ENCODE measurements at places on chromosomes 6 and 20.

GRCh38 chr6:127031511-127031910 lies 87.0 kb upstream of the RSPO3 start:
- DNase-seq = no peak

GRCh38 chr6:109262261-109262660 lies 120.0 kb downstream of the CD164 start:
- DNase-seq = no peak

- DNase-seq = no peak
These were observed 51.3 kb downstream of the RNASET2 start for GRCh38 chr6:166905013-166905412.

DNA sequence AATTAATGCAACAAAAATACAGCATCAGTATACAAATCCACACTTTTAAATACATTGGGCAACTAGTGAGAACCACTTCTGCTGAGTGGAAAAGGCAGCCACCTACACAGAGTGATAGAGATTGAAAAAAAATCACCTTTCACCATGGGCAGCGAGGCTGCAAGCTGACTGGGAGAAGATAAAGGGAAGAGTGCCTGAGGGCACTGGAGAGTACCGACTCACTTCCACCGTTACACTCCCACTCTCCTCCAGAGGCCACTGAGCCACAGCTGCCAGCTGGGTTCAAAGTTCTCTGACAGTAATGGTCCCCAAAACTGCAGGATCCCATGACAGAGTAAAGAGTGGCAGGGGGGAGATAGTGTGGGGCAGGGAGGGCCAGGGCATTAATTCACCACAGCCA lies 24.1 kb downstream of the PXT1 start:
- no peak for DNase-seq

DNA sequence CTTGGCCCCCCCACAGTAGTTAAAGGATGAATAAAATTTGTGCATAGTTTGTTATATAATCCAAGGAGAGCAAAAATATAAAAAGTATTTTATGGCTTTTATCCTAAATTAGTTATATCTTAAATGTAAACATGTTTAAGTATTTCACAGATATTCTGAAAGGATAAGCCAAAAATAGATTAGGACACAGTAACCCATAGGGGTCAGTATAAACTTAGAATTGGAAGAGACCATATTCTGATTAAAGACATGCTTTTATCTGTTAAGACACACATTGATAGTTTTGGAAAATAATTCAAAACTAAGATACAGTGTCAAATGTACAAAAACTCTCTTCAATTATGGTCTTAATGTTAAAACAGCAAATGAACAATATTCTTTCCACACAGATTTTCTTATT lies 4.5 kb upstream of the SERINC1 start:
- peak; percentile 36 for DNase-seq

- DNase-seq = no peak
These were observed 115.0 kb downstream of the IRF4 start for GRCh38 chr6:506508-506907.

GRCh38 chr20:63317601-63318291 lies 24.8 kb downstream of the COL20A1 start:
- DNase-seq = no peak

DNA sequence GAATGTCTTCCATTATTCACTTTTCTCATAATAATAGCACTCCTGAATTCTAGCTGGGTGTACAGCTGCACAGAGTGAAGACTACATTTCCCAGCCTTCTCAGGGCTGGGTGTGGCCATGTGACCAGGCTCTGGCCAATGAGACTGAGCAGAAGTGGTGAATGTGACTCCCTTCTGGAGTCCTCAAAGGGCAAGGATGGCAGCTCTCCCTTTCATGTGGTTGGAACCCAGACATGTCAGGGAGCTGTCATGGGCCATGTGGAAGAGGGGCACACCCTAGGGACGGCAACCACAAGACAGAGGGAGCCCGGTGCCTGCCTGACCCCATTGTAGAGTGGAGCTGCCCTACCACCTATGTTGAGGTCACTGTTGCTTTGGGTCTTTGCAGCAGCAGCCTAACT lies 312.8 kb upstream of the SULF2 start:
- no peak for DNase-seq

GRCh38 chr6:148671085-148671484 lies 75.7 kb upstream of the UST start:
- DNase-seq = no peak

DNA sequence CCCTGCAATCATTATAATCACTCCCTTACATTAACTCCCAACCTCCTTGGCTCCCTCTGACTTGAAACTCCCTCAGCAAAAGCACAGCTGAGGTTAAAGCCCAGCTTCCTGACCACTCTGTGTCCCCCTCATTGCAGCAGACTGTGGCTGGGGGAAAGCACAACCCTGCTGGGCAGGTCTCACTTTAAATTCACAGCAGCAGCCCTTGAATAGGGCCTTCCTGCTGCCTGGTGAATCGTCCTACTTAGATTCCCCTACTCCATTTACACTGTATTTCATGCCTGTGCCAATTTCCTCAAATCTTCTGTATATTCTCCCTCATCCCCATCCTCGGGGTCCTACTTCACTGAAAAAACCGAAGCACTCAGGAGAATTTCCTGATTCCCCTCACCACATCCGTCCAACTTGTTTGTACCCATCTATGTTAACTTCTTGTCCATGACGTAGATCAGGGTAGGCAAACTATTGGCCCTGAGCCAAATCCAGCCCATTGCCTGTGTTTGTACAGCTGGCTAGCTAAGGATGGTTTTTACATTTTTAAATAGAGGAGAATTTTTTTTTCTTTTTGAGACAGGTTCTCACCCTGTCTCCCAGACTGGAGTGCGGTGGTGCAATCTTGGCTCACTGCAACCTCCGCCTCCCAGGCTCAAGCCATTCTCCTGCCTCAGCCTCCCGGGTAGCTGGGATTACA lies 31.5 kb upstream of the GCM1 start:
- peak; percentile 80 for DNase-seq

DNA sequence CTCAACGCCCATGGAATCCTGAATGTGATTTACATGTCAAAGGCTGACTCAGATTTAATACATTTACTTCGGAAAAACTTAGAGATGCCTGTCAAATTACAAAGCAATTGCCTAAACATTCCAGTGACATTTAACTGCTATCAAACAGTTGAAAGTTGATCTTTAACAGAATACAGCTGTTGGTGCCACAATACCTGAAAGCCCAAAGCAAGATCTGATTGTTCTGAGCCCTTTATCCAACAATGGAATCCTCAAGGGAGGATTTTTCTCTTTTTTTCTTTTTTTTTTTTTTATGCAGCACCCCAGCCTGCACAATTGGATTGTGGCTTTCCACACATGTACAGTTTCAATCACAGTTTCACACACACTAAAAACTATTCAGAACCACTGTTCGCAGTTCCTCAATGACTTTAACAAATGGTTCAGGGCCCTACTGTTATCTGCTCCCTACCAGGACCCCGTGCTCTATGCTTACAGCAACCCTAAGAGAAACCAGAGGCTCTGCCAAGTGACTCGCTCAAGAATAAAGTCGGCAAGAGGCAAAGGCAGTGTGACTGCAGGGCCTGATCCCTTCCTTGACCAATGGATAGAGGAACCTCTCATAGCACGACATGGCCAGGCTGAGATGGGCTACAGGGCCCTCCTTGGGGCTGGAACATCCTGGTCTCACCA lies 33.3 kb downstream of the EPB41L2 start:
- no peak for DNase-seq

DNA sequence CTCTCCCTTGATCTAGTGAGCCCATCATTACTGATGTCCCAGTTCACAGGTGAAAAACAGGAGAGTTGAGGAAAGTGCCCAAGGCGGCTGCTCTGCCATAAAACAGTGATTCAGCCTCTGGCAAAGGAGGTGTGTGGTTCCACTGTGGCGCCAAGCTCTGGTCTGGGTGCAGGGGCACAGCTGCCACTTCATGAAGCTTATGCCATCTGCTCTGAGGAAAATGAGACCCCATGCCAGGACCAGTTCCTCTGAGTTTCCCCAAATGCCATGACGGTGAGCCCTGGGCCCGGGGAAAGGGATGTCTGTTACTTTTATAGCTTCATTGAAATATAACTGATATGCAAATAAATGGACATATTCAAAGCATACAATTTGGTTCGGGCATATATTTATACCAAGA lies 33.7 kb upstream of the ZBP1 start:
- no peak for DNase-seq

- peak; percentile 27 for DNase-seq
These were observed 1.6 kb downstream of the POLR1H start for GRCh38 chr6:30062471-30063178.

DNA sequence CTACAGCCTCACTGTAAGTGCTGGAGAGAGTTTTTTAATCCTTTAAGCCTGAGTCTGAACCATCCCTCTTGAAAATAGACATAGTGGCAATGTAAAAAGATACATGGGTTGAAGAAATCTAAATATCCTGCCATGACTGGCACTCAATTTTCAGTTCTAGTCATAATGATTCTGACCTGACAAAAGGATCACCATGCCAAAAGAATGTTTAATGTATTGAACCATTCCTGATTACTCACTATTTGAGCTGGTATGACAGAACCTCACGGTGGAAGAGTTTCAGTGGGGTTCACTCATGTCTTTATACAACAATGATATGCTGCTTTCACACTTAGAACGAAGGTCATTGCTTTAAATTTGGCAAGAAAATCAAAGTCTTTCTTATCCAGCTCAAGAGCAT lies 93.4 kb downstream of the HIVEP2 start:
- DNase-seq = no peak

- no peak for DNase-seq
These were observed 668.2 kb downstream of the DOK5 start for GRCh38 chr20:55143601-55144000.

DNA sequence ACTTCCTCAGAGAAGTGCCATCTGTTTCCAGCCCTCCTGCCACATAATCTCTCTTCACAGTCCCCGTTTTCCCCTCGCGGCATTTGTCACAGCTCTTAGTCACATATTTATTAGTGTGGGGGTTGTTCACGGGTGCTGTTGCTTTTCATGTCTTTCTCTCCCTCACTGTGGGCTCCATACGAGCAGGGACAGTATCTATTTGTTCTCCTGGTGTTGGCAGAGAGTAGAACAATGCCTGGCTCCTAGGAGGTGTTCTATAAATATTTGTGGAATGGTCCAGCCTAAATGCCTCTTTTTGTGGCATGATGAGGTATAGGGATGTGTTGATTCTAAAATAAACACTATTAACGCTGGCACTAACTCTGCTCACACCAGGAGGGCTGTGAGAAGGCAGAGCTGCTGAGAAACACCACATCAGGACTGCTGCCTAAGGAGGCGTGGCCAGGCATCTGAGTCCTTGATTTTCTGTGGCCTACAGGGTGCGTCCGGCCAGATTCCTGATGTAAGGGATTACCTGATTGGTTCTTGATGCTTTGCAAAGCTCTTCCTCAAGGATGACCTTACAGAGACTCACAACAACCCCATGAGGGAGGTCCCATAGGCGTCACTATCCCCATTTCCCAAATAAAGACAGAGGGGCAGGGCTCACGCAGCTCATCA lies 219.8 kb upstream of the ARID1B start:
- peak; percentile 98 for DNase-seq

All from common myeloid progenitor, CD34-positive (primary cell).